Effector CD4-positive, alpha-beta T cell (primary cell): ENCODE measurements at places on chromosomes 12 and 14.

- peak; percentile 30 for DNase-seq
Observed at GRCh38 chr12:93441081-93441616, 598 bp downstream of the UBE2N start.

GRCh38 chr12:132941336-132941954, 14.7 kb downstream of the ZNF605 start:
- DNase-seq, result no peak

DNA sequence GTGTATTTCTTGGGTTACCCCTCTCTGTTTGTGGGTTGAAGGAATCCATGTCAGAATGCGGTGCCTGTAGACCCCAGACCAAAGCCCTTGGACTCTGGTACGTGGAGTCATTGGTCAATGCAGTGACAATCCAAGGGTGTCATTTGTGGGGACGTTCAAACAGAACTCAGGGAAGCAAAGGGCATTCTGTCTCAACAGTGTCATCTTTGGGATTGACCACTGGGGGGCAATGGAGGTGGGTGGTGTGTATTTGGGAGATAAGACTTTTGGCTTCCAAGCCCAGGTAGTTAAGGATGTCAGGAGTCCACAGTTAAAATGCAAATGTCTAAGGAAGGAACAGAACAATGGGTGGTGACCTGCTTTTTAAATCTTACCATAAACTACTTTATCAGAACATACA, 54.6 kb upstream of the CCDC175 start:
- no peak for DNase-seq

DNA sequence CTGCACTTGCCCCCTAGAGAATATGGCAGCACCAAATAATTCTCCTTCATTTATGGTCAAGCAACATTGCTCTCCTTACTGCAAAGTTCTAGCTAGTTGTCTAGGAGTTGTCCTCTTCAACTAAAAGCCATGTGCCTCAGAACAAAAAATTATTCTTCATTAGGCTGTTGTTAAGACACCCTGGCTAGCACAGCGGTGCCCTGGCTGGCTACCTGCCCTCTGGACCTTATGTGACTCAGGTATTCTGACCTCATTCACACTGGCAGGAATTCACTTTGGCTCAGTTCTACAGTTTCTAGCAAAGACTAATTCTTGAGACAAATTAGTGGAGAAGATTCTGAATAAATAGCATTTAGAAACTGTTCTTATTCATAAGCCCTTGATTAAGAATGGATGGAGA, 224.4 kb upstream of the KRR1 start:
- no peak for DNase-seq

DNA sequence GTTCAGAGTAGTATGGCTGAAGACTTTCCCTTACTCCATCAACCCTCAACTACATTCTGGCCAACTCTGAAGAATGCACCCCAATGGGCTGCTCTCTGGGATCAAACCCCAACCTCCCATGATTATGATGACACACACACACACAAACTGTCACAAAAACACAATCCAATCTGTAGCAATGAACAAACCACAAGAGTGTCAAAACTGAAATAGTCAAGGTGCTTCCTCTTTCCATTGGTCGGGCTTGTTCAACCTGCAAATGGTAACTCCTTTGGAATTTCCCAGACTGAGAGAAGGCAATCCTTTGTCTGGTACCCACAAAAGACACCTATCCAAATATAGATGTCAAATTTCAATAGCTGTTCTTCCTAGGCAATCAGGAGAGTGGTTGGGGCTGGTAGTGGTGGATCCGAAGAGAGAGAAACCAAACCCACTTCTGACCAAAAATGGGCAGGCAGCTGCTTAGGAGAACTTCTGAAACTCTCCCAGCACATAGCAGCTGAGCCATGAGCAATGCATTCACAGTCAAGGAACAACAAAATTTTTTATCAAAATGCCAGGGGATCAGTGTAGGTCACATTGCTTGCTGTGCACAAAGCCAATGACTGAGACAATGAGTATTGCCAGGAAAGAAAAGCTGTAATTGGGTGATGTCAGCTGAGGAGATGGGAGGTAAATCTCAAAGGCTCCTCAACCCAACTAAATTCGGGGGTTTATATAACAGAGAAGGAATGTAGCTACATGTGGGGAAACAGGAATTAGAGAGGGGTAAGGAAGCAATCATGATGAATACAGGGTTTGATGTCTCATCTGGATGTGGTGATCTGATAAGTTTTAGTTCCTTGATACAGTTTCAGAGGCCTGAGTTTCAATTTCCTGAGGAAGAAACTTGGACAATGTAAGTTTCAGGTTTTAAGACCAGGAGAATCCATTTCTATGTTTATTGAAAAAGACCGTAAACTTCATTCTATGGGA, 191.4 kb downstream of the KITLG start:
- DNase-seq, result no peak

GRCh38 chr14:65335411-65335947, 77.1 kb upstream of the FUT8 start:
- DNase-seq, result no peak

DNA sequence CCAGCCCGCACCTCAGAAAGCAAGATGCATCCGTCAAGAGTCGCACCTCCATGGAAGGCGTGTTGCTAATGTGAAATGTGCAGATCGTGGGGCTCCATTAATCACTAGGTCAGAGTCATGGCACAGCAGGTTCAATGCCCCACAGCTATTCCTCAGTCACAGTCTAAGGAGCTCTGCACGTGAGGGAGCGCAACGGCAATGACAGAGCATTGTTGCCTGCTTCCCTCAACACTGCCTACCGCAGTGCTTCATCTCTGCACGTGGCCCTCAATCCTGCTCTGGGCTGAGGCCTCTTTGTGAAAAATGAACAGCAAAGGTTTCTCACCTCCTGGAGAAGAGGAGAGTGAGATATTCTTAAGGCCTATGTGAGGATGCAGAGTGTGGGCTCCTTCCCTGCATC, 995.2 kb upstream of the TMEM132C start:
- no peak for DNase-seq

- peak; percentile 66 for DNase-seq
Observed at GRCh38 chr12:104695453-104696148, 238.9 kb downstream of the CHST11 start.

GRCh38 chr14:86457481-86458135, 927.7 kb downstream of the FLRT2 start:
- DNase-seq, result no peak

GRCh38 chr14:61187196-61187905, 93.8 kb downstream of the TMEM30B start:
- DNase-seq, result no peak

DNA sequence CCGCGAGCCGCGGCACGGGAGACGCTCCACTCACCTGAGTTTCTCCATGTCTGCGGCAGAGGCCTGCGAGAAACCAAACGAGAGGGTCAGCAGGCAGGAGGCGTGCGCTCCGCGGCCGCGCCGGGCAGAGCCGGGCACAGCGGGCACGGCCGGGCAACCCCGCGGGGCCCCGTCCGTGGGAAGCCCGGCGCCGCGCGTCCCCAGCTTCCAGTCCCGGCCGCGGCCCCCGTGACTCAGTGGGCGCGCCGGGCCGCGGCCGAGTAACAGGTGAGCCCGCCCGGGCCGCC, 19.4 kb downstream of the BEGAIN start:
- DNase-seq, result no peak

DNA sequence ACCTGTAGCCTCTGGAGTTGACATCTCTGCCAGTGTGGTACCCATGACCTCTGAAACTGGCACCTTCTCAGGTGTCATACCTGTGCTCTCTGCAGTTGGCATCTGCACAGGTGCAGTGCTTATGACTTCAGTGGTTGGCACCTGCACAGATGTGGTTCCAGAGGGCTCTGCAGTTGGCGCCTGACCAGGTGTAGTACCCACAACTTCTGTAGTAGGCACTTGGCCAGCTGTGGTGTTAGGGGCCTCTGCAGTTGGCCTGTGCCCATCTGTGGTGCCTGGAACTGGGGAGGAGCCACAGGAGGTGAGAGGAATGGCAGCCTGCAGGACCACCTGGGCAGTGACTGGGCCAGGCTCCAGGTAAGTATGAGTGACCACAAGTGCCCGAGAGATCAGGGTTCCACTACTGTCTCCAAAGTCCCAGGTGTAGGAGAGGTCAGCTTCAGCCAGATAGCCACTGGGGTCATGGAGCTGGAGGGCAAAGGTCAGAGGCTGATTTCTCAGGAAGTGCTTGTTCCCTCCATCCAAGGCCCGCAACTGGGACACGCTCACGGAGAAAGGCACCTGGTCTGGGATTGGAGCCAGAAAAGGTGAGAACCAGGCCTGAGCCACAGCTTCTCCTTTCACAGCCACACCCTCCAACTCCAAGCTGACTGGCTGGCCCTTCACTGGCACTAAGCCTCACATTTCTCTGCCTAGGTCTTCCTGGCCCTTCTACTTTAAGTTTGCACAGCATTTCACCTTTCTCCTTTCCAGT, 8.6 kb downstream of the PMEL start:
- no peak for DNase-seq

- no peak for DNase-seq
Observed at GRCh38 chr12:52243856-52244614, 11.0 kb downstream of the KRT7 start.

DNA sequence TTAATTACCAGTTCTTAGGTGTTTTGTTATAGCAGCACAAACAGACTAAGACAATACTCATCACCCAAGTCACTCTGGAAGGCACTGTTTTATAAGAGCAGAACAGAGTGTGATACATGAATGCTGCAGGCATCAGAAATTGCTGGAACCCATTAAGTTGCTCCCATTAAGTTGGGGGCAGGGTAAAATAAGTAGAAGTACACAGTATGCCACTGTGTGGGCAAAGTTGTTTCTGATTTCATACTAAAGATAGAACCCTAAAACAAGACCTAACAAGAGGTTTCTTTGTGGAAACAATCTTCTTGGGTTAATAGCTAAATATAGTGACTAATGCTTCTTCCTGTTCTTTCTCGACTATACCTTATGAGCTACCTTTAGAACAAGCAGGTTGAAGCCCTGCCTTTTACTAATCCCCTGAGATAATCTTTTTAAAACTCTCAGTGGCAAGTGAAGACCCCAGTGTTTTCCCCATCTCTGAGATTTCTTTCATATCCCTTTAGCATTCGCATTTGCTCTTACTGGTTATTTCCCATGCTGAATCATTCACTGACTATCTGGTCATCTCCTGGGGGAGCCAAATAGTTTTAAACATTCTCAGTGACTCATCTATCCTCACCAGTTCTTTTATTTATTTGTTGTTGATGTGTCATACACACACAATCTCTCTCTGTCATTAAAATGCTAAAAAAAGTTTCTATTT, 52.3 kb downstream of the SOCS2 start:
- no peak for DNase-seq

- DNase-seq, result no peak
Observed at GRCh38 chr14:63345826-63346225, 27.1 kb upstream of the GPHB5 start.

DNA sequence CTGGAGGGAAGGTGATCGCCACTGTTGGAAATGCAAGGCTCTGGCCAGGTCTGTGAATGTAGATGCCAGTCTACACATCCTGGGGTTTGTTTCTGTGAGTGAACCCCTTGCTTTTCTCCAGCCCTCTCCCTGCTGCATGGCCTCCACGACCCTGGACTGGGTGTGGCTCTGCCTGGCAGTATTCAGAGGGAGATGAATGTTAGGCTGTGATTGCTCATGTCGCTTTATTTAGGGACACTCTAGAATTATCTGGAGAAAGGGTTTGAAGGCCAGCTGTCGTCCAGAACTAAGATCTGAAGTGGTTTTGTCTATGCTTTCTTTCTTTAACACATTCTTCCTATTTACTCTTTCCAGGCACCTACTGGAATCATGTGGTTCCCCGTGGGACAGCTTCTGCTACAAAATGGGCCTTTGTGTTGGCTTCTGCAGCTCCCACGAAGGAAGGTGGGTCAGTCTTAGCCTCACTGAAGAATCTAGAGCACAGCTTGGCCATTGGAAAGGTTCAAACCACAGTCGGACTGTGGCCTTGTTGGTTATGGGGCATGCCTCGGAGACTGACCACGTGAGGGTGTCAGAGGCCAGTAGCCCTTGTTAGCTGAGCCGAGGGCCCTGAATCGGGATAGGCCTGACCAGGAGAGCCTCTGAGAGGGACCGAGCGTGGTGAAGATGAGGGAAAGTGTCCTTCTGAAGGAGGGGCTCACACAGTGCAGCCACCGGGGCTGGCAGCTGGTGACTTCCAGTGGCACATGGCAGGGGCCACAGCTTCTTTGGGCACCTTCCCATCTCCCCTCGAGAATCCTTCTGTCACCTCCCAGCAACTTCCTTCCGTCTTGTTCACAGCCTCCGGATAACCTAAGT, 59.1 kb downstream of the ANKRD9 start:
- DNase-seq, result no peak

- DNase-seq, result no peak
Observed at GRCh38 chr12:7994731-7995205, 37.7 kb upstream of the FOXJ2 start.
